ENCODE measurements at places on chromosomes 3 and 15.

- no peak for DNase-seq
Observed at GRCh38 chr3:99232696-99233095, 331.2 kb upstream of the DCBLD2 start.

- DNase-seq: no peak
Observed at GRCh38 chr15:70345251-70346019, 247.7 kb upstream of the TLE3 start.

GRCh38 chr3:138222942-138223287 is 35.8 kb downstream of the ARMC8 start:
- no peak for DNase-seq

GRCh38 chr15:27844018-27844666 is 255.0 kb downstream of the OCA2 start:
- DNase-seq: no peak

GRCh38 chr3:44434834-44435510 is 42.5 kb downstream of the ZNF445 start:
- no peak for DNase-seq

DNA sequence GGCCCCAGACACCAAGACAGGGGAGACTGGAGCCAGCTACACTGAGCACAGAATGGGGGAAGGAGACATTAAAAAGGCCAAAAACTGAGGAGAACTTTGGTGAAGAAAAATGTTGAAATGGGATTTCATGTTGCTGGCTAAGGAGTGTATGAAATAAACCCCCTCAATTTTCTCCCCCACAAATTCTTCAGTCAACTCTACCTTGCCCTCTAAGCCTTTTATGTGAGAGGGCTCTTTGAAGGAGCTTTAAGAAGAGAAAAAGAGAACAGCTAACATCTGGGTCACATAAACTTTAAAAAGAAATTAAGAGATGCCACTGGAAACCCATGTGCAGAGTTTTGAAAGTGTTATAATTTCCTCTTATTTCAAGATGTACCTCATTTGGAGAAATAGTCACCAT is 88.6 kb downstream of the ATP8B4 start:
- DNase-seq: no peak

DNA sequence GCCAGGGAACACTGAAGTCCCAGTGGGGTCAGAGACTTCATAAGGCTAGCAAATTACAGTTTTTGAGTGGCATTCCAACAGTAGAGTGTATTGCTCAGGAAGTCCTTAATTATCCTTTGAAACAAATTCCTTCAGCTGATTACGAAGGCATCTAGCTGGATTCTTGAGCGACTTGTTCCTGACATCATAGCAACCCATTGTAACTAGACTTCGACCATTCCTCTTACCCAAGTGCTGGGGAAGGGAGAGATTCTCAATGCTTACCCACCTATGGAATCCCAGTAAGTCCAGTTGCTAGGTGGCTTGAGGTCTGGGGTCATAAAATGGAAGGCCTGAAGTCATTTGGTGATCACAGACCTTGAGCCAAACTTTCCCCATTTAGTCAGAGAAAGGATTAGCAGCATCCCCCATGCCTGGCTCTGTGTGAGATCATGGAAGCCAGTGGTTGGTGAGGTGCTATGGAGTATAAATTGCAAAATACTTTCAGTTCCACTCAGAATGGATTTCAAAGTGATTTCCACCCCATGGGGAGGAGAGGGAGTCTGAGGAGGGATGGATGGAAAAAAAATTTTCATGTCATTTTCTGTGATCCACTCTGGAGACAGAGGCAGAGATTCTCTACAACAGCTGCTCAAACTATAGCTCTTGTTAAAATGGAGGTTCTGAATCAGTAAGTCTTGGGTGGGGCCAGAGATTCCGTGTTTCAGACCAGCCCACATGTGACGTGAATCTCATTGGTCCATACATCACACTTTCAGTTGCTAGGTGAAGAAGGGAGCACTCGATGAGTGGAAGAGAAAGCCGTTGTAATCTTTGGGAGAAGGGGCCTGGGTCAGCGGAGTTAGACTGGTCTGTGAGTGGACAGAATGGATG is 45.7 kb downstream of the CD86 start:
- DNase-seq: peak; percentile 1

GRCh38 chr3:195897853-195898415 is 10.4 kb downstream of the TNK2 start:
- DNase-seq: no peak

DNA sequence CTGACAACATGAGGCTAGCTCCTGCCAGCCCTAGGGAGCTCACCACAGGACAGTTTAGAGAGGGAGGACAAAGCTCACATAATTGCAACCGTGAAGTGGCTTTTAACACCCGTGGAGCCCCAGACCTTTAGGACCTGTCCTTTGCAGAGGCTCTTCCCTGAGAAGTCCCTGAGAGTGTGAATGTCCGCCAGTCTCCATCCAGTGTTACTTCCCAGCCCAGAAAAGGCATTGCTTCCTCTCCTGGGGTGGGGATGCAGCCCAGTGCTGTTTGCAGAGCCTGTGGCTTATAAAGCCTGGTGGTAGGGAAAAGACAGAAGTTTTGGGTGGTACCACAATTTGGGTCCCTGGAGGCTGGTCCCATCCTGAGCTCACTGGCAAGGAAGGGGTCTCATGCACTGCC is 182.0 kb downstream of the SLCO3A1 start:
- no peak for DNase-seq

GRCh38 chr3:152196782-152197181 is 71.9 kb upstream of the MBNL1 start:
- no peak for DNase-seq

DNA sequence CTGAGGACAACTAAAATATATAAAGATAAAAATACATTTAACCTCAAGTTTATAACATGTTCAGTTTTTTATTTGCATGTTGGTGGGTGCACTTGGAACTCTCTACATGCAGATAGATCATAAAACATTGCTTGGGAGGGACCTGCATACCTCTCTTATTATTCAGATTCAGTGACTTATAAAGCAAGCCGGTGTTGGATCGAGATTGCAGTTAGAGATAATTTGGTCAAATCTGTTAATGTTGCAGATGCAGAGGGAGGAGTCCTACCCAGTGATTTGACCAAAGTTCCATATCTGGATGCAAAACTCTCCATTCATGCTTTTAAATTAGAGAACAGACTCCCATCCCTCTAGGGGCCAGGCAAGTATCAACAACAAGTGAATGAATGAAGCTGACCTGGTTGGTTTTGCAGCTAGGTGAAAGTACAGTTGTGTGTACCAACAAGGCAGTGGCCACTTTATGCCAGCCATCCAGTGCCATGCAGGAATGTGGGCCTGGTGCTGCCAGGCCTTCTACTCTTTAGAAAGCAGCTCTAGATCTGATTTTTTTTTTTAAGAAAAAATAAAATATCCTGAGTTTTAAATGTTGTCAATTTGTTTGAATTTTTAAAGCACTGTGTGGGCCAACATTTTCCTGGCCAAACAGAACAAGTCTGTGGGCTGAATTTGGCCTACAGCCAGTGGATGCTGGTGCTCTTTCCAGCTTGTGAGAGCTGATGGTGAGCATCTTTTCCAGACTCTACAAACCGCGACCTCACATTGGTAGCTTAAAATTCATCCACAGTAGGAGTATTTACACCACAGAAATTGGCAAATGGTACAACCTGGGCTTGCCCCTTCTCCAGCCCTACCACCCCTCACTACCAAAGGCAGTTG is 12.3 kb downstream of the CDIN1 start:
- DNase-seq: no peak

DNA sequence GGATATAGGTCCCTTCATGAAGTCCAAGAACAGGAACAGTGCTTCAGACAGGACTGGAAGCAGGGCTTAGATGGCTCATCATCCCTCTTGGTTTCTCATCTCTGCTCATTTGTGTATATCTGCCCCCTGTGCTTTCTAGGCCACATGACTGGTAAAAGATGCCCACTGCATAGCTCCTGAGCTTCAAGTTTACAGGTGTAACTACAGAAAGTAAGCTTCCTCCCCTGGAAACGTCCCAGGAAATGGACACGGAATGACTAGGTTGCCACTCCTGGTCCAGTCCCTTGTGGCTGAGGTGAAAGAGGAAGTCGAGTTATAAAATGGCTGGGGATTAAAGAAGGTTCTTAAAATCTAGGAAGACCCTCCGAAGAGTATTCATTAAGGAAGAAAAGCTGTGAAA is 32.5 kb downstream of the MYO5A start:
- no peak for DNase-seq

GRCh38 chr3:2579206-2579605 is 480.5 kb downstream of the CNTN4 start:
- DNase-seq: no peak

- DNase-seq: no peak
Observed at GRCh38 chr3:51712038-51712420, 5.2 kb downstream of the GRM2 start.

DNA sequence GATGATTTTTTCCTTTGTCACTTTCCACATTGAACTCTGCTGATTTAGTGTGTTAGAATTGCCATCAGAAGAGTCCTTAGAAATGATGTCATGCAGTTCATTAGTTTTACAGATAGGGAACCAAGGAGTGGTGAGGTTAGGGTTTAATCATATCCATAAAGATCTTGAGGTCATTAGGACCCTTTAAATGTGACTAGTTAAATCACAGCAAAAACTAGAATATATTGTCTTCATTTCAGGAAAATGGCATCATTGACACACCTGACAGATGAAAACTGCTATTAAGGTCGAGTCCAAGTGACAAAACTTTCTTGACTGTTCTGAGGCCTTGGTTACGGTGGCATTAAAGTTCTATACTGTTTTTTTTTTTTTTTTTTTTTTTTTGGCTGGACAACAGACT is 50.5 kb downstream of the MBNL1 start:
- DNase-seq: no peak

DNA sequence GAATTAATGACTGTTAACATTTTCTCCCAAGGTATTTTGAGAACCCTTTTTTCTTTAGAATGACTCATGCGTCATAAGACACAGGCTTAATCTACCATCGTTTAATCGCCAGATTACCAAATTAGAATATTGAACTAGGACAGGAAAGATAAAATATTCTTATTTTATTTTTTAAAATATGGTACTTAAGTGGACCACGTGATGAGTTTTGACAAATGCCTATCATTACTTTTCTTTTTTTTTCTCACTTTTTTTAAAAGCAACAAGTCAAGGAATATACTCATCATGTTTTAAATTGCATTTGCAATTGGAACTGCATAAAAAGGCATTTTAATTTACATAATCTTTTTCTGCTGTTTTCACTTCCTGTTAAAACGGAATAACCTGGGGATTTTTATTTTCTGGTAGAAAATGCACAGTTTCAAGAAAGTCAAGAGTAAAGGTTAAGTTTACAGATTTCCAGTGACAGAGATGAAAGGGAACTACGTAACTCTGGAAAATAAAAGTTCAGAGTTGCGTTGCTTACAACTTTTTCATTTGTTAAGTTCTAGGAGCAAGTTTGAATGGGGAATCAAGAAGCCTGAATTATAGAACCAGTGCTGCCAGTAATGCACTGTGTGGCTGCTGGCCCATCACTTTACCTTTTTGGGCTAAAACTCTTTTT is 23.6 kb downstream of the SIAH2 start:
- DNase-seq: no peak

- no peak for DNase-seq
Observed at GRCh38 chr3:177195242-177195991, 1.9 kb downstream of the TBL1XR1 start.
